ENCODE measurements at places on chromosomes 3 and 15.

- no peak for DNase-seq
These were observed 31.6 kb downstream of the ARRDC4 start for GRCh38 chr15:97991972-97992541.

- peak; percentile 26 for DNase-seq
These were observed 566 bp downstream of the HMCES start for GRCh38 chr3:129278966-129279906.

- no peak for DNase-seq
These were observed 137.2 kb upstream of the RAD18 start for GRCh38 chr3:9100513-9100894.

- DNase-seq, result no peak
These were observed 36.5 kb downstream of the DZIP1L start for GRCh38 chr3:138078901-138079344.

Measured in hindlimb muscle (tissue), 1 donor.